GM04503 (cell line): ENCODE measurements at places on chromosomes 1 and 21.

DNA sequence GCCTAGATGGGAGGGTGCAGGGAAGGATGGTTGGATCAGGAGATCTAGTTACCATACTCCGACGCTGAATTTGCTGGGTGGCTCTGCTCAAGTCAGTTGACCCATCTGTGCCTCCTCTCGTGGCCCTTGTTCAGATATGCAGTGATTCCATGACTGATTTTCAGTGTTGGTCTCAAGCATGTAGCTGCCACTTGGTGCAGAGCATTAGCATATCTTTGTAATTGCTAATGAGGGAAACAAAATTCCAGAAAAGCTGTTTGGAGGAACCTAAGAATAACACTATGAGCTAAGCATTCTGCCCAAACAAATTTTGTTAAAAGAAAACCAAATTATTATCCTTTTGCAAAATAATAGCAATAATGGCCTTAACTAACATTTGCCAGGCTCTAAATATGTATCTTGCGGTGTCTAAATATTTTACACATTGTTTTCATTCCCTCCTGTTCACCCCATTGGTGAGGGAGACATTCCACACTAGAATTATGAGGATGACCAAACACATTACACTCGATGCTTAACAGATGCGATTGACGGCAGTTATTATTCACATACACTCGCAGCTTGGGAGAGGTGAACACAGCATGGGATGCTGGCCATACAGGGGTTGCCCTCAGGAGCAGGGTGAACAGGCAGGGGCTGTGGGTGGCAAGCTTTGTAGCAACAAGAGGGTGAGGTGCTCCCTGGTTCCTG is 69.1 kb downstream of the KCNJ15 start:
- DNase-seq: peak; percentile 67

- DNase-seq: no peak
These were observed 6.0 kb downstream of the HLX start for GRCh38 chr1:220884981-220885918.

- no peak for DNase-seq
These were observed 49.1 kb upstream of the BCL9 start for GRCh38 chr1:147492207-147492606.

DNA sequence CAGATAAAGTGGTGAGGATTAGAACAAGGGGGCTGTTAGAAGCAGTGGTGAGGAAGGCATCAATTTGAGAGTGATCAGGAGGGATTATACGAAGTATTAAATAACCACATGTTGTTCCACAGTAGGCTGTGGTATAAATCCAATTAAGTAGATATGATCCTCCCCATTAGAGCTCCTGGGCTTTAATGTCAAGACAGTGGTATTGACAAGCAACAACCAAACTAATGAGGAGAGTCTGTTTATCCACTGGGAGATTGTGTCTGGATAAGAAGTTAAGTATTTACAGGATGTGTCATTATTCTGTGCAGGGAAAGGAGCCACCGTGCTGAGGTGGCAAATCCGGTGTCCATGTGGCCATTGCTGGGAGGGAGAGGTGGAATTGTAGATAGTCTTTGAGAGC is 5.8 kb downstream of the ACTN2 start:
- DNase-seq: no peak

DNA sequence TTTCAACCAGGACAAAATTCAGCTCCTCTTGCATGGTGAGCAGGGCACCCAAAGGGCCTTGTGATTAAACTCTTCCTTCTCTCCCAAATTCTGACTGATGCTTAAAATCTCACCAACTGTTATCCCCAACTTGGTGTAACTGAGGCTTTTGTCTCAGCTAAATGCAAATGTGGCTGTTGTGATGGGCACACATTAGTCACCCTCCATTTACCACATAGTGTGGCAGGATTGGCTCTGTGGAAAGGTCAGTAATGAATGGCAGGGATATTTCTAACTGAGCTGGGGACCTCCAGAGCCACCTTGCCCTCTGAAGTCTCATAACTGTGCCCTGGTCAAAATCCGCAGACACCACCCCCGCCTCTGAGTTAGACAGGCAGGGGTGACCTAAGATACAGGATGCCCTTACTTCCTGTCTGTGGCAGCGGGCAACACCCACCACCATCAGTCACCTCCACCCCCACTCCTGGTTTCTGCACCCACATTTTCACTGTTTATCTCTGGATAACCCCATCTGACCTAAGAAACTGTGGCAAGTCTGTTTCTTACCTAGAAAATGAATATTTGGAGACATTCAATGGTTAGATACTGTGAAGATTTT is 25.4 kb upstream of the RGS16 start:
- no peak for DNase-seq

- DNase-seq: peak; percentile 94
These were observed 51.0 kb downstream of the GADD45A start for GRCh38 chr1:67735806-67736627.

- no peak for DNase-seq
These were observed 15.9 kb upstream of the AGTRAP start for GRCh38 chr1:11720033-11720376.

DNA sequence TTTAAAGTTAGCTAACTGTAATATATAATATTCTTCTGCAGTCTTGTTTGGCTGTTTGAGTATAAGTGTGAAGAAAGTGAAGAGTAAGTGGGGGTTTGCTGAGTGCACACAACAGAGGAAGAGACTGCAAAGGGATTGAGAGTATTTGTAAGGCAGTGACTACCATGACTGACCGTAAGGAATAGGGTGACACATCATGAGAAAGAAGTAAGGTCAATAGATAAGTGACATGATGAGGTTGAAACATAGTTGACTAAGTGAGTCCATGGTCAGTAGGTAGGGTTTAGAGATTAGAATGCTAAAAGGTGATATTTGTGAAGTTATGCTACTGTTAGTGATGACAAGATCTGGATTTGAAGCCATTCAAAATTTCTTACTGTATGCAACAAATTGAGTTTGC is 27.7 kb downstream of the WARS2 start:
- no peak for DNase-seq

DNA sequence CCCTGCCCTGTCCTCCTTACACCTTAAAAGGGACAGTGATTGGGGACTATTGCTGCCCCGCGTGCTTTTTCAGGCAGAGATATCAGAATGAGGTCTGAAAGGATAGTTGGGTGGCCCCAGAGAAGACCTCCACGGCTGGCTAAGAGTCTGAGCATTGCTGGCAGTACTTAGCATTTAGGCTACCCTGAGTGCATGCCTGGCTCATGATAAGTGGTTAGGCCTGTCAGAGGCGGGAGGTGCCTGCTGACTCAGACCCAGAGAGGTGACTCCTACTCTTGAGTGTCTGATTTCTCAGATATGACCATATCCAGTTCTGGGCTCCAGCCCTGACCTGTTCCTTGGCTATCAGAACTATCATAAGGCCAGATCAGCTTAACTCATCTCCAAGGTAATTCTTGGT is 213.7 kb downstream of the PBX1 start:
- peak; percentile 65 for DNase-seq

DNA sequence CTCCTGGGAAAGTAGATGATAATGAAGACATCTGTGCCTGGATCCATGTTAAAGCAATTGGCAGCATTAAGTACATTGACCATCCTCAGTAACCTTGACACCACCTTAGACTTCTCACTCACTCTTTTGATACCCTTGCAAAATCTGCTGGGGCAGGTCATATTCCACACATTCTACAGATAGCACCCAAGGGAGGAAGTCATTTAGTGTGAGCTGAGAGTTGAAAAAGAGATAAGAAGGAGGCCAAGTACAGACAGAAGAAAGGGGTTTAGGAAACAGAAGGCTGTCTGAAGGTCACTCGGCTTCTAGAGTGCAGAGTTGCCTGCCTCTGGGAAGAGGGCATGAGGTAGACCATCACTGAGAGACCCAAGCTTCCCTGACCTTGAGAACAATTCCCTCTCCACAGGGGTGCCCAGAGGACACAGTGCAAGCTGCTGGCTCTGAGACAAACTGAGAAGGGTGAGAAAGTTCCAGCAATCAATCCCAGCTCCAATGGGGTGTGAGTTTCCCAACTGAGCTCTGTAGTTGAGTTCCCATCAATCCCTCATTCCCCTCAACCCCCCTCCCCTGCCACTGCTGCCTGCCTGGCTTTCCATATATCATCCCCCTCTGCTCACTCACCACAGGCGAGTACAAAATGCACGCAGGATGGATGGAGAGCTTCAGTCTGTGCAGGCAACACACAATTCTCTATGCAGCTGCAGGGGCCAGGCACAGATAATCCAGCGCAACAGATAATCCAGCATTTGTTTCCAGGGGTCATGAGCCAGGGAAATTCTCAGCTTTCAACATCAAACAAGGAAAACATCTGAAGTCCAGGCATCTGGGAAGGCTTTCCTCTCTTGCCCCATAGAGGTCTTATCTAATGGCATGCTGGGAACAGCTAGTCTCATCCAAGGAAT is 7.4 kb upstream of the MOB3C start:
- DNase-seq: no peak

DNA sequence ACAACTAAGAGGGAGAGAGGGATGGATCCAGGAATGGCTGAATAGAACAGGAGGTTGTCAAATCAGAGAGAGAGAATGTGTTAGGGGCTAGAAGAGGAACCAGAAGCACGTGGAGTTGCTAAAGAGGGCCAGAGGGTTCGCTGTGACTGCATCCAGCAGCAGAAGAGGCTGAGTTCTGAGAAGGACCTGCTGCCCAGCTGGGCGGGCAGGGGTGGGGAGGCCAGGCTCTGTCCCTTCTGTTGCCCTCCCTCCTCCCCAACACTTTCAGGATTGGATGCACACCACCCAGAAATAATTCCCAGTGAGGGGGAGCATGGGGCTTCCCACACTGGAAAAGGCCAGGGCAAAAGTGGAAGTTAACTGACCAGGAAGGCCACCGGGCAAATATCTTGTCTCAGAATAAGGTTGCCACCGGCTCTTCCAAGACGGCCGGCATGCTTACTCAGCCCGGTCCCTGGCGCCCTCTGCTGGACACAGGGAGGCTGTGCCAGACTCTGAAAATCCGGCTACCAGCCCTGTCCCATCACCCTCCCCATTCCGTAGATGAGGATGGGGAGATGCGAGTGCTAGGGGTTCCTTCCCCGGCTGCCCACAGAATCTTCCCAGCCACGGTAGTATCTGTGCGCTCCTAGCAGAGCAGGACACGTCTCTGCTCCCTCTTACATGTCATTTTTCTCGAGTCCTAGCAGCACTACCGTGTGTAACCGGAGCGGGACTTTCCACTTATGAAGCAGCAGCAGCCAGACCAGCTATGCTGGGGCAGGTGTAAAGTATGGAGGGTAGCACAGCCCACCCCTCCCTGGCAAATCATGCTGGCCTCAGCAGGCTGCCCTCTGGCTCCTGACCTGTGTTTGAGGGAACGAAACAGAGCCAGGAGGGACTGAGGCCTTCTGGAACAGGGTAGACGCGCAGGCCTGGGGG is 46.8 kb upstream of the A3GALT2 start:
- no peak for DNase-seq

- peak; percentile 89 for DNase-seq
These were observed 59.4 kb downstream of the SLC30A7 start for GRCh38 chr1:100955322-100955721.

DNA sequence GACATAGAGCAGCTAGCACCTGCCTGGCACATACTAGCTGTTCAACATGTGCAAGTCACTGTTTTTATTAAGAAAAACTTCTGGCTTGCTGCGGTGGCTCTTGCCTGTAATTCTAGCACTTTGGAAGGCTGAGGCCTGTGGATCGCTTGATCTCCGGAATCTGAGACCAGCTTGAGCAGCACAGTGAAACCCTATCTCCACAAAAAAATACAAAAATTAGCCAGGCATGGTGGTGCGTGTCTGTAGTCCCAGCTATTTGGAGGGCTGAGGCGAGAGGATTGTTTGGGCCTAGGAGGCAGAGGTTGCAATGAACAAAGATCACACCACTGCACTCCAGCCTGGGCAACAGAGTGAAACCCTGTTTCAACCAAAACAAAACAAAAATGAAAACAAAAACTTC is 27.7 kb upstream of the C8B start:
- no peak for DNase-seq

DNA sequence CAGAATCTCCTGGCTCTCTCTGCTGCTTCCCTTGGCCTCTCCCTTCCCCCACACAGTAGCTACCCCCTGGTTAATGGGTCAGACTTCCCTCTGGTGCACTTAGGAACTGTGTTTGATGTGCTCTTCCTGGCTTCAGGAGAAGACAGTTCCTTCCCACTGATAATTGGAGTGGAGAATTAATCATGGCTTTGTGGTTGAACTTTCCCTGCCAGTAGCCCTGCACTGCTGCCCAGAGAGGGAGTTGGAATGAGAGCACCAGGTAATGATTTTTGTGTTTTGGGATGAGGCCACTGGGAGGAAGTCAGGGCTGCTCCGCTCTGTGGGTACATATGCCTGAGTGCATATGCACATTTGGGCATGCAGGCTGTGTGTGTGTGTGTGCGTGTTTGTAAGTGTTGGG is 39.7 kb upstream of the PADI2 start:
- no peak for DNase-seq

DNA sequence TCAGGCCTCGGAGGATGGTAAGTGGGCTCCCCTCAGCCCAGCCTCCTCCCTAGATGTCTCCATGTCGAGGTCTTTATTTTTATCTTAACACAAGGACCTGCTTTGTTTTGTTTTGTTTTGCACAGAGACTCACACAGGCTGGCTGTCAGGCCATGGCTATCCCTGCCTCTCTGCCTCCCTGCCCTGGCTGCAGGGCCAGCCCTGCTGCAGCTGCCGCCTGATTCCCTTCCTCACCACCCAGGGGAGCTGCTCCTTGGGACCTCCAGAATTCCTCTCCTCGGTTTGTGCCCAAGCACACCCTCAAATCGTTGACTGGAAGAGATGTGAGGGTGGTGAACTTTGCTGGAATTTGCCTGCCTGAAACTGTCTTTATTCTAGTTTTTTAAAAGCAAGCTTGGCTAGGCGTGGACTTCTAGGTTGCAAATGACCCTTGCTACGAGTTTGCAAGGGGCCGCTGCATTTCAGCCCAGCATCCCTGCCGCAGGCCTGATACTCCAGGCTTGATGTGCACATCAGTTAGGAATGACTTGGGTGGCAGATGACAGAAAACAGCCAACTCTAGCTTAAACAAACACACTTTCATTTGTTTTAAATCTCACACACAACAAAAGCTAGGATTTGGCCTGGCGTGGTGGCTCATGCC is 37.1 kb downstream of the WNT9A start:
- DNase-seq: no peak

- DNase-seq: no peak
These were observed 1.1 kb downstream of the CEP350 start for GRCh38 chr1:179955731-179956130.

GRCh38 chr21:36163750-36164741 is 7.4 kb downstream of the DOP1B start:
- no peak for DNase-seq

- DNase-seq: no peak
These were observed 19.3 kb downstream of the RXRG start for GRCh38 chr1:165425621-165426020.

DNA sequence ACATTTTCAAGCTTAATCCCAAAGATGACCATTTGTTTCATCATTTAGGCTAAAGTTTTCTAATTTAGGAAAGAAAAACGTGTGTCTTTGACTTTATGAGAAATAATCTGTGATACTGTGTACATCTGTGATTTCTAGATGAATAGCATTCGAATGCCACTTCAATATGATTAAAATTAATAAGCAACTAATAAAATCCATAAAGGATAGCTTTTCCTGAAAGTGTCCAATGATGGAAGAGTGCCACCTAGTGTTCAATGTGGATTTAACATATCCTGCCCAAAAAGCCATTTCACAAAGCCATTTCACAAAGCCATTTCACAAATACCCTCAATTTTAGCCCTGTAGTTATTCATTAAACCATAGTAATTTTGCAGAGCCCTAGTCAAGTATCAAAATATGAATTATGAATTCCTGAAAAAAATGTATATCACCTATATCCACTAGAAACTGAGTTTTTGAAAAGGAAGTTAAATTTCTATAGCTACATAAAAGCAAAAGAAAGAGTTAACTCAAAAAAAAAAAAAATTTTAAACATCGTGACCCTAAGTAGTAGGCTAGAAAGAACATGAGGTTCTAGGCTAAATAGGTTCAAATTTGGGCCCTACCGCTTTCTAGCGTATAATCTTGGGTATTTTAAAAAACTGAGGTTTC is 19.1 kb downstream of the NME7 start:
- DNase-seq: no peak
